ENCODE measurements at places on chromosomes 3 and 15.
A peak's percentile ranks its signal among the peaks of the same experiment; 100 is the strongest.

GRCh38 chr3:105933871-105934270, 65.1 kb upstream of the CBLB start:
- DNase-seq, result no peak

DNA sequence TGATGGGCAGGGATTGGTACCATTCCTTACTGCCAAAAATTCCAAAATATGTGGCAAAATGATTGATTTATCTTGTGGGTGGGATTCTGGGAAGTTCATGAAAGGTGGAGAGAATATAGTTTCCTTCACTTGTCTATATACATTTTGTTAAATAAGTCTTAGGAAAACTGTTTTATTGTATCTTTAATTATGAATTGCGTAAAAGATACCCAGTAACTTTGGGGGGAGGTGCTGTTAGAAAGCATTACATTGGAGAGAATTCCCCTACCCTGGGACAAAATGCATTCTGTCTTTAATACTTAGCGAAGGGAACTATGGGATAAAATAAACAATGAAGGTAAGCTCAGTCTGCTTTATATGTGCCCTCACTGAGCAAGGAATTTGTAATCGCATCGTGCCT, 4.6 kb downstream of the SETD5 start:
- no peak for DNase-seq

DNA sequence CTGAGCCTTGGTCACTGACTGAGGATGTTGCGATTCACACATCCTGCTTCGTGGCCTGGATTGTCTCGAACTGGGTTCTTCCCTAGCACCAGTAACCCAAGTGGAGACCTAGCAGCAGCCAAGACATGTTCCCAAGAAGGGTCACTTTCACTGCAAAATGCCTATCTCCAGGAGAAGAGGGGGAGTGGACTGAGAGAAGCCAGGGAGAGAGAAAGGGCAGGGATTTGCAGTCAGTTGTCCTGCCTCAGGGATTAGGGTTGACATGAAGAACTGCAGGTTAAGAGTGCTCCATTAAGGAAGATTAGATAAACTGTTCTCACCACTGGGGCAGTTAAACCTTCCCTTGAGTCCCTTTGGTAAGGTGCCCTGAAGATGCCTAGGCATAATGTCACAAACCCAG, 5.7 kb upstream of the CD276 start:
- no peak for DNase-seq

GRCh38 chr15:64311566-64311965, 44.4 kb downstream of the CSNK1G1 start:
- no peak for DNase-seq

- no peak for DNase-seq
Observed at GRCh38 chr15:74234598-74234875, 1.6 kb upstream of the CCDC33 start.

DNA sequence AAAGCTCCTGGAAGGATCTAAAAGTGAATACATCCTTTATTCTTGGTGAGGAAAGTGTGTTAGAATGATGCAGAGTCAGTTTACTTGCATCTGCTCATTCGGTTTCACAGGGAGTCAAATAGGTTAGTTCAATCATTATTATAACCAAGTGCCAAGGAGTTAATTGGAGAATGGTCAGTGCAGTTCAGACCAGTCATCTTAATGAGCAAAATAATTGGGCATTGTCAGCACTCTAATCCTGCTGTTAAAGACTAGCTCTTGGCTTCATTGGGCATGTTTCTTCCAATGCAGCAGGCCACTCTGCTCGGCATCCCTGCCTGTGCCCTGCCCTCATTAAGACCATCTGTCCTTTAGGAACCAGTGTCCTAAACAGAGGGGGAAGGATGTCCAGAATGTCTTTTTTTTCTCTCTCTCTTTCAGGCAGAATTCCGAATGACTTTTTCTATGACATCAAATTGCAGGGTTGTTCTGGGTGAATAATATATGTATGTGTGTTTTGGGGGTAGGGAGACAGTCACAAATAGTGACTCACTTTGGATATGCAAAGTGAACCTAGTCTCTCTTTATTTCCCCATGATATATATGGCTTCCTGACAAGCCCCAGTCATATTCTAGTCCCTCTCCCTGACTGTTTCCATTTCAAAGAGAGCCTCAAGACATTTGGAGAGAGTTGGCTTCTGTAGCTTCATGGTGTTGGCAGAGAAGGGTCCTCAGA, 205.4 kb upstream of the TRIM42 start:
- no peak for DNase-seq

GRCh38 chr3:168998792-168999191, 664.7 kb downstream of the MECOM start:
- DNase-seq, result no peak

- DNase-seq, result no peak
Observed at GRCh38 chr15:77983708-77984445, 93.6 kb downstream of the TBC1D2B start.

DNA sequence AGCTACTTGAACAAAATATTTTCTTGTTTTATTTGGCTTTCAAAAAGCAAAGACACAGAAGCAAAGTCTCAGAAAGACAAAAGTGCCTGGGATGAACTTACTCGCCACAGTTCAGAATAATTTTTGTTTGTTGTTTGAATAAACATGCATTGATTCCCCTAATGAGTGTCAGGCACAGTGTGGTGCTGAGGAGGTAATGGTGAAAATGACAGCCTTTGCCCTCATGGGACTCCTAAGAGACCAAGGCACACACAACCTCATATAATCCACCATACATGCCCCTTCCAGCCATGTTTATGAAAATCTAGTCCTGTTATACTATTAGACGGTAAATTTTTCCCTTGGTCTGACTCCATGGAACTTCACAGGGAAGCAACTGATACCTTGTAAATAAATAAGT, 2.5 kb downstream of the GOLIM4 start:
- no peak for DNase-seq

- peak; percentile 6 for DNase-seq
Observed at GRCh38 chr3:179236669-179237301, 14.1 kb downstream of the KCNMB3 start.
